ENCODE measurements at places on chromosomes 5 and 9.

DNA sequence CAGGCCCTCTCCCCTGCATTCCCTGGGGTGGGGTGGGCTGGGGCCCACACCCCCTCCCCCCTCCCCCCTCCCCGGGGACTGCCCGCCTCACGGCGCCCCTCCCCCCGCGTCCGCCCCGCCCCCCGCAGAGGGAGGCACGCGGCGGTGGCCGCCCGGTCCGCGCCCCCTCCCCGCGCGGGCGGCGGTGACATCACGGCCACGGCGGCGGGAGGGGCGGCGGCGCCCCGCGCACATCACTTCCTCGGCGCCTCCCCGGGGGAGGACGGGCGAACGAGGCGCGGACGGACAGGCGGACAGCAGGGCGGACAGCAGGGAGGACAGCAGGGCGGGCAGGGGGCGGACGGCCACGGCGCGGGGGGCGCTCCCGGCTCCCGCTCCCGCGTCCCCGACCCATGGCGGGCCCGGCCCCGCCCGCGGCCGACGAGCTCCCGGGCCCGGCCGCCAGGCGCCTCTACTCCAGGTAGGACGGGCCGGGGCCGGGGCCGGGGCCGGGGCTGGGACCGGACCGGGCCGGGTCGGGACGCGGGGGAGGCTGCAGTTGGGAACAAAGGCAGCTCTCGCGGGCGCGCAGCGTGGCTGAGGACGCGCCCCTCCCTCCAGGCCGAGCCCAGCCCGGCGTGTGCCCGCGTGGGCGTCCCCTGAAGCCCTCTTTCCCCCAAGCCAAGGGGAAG lies at the start of gene GPSM1:
Gene GPSM1, plus strand, starts transcription at position 236 of the 671 bp plus-strand sequence. Its CDS starts 157 bp downstream, at position 393.
- peak; percentile 4 for DNase-seq

DNA sequence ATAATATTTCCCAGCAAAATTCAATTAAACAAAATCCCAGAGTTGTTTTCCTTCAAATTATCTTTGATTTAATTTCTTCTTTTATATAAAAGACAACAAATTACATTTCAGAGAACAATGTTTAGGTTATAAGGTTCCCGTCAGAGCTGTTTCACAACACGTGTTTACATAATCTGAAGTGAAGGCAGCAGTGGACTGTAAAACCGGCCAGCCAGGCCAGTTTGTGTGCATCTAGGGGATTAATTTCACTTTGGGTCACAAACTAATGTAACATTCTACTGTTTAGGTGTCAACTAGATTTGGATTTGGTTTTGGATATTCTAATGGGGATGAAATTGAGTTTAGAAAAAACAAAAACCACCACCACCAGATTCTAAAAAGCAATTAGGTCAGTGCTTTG lies 86.5 kb upstream of the PLPP1 start:
- no peak for DNase-seq

DNA sequence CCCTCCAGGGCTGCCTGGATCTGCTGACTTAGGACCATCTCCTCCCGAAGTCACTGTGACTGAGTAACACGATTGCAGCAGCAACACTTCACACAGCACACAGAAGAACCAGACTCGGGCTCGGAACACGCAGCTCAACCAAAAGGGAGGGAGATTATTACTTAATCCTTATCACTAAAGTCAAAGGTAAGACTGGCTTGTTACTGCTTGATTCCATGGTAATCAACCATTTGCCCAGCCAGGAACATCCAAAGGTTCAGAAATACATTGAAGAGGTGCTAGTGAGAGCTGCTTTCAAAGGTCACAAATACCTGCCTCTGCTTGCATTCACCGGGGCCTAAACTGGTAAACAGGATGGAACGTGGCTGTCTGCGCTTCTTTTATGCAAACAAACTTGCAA lies 7.7 kb downstream of the FBP1 start:
- DNase-seq: no peak

- no peak for DNase-seq
Observed at GRCh38 chr9:129838707-129839259, 3.5 kb downstream of the USP20 start.
